ENCODE measurements at places on chromosomes 3 and 15. TPM values are rescaled to one million over a fixed set of nuclear protein-coding genes. Genes with fewer than 3 reads are reported as not detected.
A peak's percentile ranks its signal among the peaks of the same experiment; 100 is the strongest.

GRCh38 chr3:147372525-147373027 is 33.8 kb downstream of the ZIC4 start:
- DNase-seq = no peak

DNA sequence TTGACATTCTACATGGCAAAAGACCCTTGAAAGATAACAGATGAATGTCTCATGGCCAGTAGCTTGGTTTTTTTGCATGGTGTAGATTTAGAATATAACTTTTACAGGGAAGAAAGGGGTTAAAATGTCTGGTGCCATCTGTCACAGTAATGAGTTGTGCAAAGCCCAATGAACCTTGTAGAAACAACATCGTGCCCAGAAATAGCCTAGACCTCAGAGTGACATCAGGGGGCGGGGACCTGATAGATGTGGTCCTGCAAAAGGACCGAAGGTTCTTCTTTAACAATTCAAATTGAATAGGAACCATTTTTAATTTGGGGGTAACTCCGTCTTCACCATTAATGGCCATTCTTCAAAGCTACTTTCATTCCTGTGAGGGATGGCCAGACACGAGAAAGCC is 254.1 kb upstream of the CTDSPL start:
- no peak for DNase-seq

DNA sequence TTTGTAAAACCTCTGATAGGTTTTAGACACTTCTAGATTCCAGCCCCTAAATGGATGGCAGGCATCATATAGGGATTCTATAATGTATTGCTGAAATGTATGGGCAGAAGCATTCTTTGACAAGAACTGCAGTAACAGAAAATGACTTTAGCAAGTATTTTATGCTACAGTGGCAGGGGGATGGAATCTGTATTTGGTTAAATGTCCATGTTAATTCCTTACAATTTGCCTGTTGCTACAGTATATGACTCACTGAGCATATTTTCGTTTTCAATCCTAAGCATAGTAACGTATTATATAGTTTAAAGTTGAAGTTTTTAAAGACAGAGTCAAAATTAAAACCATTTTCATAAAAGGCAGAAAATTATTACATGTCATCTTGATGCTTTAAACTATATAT is 150.1 kb downstream of the MEX3B start:
- DNase-seq = no peak

DNA sequence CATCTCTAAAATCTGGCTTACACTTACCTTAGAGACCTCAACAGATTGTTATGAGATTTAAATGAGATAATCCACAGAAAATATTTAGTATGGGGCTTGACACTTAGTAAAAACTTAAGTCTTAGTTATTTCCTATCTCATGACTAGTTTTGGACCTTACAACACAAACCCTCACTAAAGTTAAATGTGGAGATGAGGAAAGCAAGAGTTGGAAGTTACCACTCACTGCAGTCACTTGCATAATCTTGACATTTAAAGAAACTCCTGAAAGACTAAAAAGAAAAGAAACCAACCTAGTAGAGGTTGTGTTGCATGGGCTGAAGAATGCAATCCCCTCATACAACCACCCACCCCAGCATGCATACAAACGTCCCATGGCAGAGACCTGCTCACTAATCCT is 40.1 kb downstream of the ITGB5 start:
- no peak for DNase-seq

- no peak for DNase-seq
Measured at GRCh38 chr15:38021259-38021658, 86.8 kb downstream of the TMCO5A start.

GRCh38 chr3:89845053-89845452 is 737.6 kb downstream of the EPHA3 start:
- DNase-seq = no peak

GRCh38 chr15:38070778-38071177 is 136.3 kb downstream of the TMCO5A start:
- DNase-seq = no peak

GRCh38 chr3:190224456-190224855 is 97.8 kb downstream of the CLDN1 start:
- DNase-seq = no peak

DNA sequence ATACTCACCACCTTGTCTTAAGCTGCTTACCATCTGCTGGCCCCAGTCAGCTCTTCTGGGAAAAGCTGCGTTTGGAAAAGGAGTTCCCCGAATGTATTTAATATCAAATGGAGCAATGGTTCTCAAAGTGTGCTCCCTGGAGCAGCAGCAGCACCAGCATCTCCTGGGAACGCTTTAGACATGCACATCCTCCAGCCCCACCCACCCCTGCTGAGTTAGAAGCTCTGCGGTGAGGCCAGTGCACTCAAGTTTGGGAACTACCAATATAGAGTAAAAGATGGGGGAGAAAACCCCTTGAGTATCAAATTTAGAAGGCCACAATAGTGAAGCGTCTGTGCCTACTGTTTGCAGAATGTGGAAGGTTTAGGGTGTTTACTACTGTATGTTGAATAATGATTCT is 124.0 kb upstream of the TOPAZ1 start:
- DNase-seq = no peak

DNA sequence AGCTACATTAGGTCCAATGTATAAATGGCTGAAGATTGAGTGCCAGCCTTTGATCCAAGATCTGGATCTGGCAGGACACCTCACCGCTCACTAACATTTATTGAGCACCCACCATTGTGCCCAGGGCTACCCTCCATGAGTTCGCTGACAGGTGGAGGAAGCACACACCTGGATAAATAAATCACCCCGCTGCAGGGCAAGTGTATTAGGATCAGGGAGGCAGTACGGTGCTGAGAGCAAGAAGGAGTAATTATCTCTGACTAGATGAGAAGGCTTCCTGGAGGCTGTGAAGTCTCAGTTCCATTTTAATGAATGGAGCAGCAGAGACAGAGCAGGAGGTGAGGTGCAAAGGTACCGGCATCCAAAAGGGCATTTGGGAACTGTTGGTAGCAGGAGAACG is 104.1 kb downstream of the LIPC start:
- DNase-seq = no peak

DNA sequence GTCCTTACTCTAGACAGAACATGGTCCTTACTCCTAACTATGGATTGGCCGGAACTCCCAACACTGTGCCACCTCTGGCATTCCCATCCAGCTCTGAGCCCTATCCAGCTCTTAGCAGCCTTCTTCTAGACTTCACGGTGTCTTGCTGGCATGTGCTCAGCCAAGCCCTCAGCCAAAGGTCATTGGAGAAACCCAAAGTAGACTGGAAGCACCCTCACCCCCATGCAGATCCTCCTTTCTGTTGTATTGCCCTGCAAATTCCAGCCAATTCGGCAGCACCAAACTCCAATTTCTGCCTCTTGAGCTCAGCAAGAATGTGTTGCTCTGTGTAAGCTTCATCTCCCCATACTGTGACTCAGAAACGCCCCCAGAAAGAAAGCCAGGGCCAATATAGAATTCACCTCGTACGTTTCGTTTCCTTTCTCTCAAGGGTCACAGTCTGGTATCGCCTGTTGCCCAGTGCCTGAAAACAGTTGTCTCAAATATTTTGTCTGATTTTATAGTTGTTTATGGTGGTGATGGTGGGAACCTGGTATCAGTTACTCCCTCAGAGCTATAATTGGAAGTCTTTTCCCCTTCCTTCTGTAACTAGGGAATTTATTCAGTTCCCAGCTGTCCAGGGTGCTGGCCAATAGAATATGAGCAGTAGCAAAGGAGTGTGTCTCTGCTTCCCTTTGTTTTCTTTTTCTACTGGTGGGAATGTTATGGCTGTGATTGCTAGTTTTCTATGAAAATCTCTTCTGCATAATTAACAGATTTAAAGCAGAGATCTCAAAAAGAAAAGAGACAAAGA is 28.4 kb upstream of the EPHB3 start:
- no peak for DNase-seq

DNA sequence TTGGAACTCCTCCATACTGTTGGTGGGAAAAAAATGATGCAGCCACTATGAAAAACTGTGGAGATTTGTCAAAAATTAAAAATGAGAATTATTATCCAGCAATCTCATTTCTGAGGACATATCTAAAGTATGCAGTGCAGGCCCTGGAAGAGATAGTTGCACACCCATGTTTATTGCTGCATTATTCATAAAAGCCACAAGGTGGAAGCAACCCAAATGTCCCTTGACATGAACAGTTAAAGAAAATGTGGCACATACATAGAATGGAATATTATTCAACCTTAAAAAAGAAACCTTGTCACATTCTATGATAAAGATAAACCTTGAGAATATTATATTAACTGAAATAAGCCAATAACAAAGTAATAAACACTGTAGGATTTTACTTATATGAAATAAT is 80.9 kb upstream of the ARHGEF26 start:
- peak; percentile 7 for DNase-seq

DNA sequence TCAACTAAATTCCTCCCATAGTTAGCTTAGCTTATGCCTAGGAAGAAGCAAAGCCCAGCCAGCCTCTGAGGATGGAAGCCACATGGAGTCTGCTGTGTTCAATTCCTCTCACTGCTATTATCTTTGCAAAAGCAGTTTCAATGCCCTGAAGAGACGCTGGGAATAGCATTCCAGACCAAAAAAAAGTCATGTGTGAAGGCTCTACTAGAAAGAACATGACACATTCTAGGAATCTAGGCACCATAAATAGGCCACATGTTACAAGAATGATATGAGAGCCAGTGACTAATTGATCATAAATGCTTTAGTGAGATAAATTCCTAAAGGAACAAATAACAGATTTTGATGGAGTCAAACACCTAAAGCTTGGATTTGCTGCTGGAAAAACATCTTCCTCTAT is 800.8 kb downstream of the TUSC7 start:
- no peak for DNase-seq

DNA sequence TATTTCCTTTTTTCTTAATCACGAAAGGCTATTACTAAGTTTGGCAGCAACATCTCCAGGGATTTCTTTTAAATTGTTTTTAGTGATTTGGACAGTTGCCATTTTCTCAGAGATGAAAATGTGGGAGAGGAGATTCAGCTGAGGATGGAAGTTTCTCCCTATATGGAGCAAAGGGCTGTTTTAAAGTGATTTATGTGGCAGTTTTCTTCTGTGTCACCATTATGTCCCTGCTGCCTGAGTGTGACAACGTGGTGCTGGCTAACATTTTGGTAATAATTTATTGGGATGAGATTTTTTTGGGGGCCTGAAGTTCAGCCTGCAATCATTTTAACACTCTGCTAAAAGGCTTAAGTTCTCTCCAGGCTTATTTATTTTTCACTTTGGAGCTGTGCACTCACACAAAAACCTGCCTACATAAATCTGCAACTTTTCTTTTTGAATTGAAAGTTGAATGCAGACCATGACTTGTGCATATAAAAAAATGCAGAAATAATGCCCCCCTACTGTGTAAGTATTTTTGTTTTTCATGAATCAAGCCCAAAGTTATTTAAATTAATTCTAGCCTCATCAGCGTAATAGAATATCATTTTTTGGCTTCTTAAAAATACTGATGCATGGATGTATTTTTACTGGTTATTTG is 210.9 kb downstream of the ZIC1 start:
- no peak for DNase-seq

GRCh38 chr3:155190691-155191090 is 102.8 kb downstream of the STRIT1 start:
- DNase-seq = no peak

DNA sequence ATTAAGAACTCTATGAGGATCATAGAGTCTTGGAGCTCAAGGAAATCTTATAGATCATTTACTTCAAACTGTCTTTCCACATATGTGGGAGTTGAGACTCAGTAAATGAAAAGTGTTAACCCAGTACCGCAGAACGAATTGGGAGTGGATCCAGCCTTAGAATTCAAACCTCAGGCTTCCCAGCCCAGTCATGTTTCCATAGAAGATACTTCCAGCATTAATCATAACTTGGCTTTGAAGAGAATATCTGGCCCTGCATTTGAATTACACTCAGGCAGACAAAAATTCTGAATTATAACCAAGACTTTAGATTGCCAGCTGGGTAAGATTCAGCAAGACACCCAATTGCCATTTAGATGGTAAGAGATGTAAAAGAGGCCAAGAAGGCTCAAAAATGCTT is 972.0 kb downstream of the TUSC7 start:
- DNase-seq = no peak

- DNase-seq = no peak
Measured at GRCh38 chr15:100692671-100693070, 90.3 kb downstream of the ASB7 start.

DNA sequence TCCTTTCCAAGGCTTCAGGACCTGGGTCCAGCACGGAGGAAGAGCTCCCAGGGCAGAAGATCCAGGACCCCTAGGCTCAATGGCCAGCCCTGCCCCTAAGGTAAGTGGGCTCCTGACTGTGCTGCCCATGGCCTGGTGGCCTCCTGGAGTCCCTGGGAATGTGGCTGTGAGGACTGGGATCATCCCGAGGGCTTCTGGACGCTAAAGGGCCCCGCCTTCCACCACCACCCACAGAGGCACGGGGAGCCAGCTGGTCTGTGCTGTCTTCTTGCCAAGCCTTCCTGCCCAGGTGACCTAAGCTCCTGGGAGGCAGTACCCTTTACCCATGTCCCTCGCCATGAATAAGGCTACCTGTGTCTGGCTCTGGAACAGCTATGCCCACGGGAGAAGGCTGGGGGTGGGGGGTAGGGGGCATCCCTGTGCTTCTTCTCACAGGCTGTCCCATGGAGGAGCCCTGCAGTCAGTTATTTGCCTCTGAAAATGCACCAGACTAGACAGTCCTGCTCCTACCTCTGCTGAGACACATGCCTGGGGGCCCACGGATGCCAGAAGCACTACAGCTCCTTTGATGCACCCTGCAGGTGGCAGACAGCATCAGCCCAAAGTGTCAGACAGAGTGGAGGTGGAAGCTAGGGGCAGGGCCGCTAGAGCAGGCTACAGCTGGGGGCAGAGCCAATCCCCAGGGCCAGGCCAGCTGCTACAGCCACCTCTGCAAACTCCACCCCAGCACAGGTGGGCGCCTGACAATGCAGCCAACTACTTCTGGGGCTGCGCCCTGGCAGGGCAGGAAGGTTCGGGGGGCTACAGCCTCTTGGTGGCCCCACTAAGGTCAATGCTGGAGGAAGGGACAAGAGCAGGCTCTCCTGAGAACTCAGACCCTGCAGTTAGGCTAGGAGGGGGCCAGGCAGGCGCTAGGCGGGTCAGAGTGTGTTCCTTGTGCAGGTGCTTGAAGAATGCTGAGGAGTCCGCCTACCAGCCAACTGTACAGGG is 90.9 kb downstream of the SEC22A start:
- DNase-seq = no peak

- DNase-seq = no peak
Measured at GRCh38 chr3:126289096-126289495, 68.1 kb downstream of the KLF15 start.

GRCh38 chr3:195849322-195850074 is 37.8 kb upstream of the MUC4 start:
- peak; percentile 49 for DNase-seq

CLDN18 gene
- not detected for total RNA-seq

TYRO3 gene
- total RNA-seq = 13.8 TPM

TM2D3 gene
- 45.3 TPM for total RNA-seq

ANKRD63 gene
- total RNA-seq = not detected

ELL3 gene
- 1.2 TPM for total RNA-seq

ARHGEF3 gene
- total RNA-seq = 9.8 TPM

UBA3 gene
- total RNA-seq = 127 TPM

PRICKLE2 gene
- total RNA-seq = 15.0 TPM

SLC4A7 gene
- 32.1 TPM for total RNA-seq

WDR93 gene
- total RNA-seq = 0.48 TPM

NXPE3 gene
- 18.7 TPM for total RNA-seq

All from RPMI7951 (cell line).